Spleen (tissue), 13 donors: ENCODE measurements at places on chromosomes 7 and 10.

GRCh38 chr10:113044016-113044755 lies 94.1 kb downstream of the TCF7L2 start:
- DNase-seq, result no peak

- DNase-seq, result no peak
Measured at GRCh38 chr7:150936018-150936417, 42.1 kb downstream of the KCNH2 start.

DNA sequence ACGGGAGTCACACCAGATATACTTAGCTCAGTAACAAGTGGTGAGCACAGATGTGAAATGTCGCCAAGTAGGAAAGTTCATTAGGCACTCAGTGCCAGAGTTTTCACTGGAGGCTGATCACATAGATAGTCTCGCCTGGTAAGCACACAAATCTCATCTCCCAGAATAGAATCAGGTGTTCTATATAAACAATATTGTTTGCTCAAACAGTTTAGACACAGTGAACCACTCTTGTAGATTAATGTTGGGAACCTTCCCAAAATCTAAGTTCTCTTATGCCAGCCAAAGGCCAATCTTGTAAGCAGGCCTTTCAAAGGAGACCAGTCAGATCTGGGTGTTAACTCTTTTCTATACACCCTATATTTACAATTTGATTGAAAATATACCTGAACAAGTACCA lies 716.5 kb upstream of the GRM3 start:
- DNase-seq, result no peak

DNA sequence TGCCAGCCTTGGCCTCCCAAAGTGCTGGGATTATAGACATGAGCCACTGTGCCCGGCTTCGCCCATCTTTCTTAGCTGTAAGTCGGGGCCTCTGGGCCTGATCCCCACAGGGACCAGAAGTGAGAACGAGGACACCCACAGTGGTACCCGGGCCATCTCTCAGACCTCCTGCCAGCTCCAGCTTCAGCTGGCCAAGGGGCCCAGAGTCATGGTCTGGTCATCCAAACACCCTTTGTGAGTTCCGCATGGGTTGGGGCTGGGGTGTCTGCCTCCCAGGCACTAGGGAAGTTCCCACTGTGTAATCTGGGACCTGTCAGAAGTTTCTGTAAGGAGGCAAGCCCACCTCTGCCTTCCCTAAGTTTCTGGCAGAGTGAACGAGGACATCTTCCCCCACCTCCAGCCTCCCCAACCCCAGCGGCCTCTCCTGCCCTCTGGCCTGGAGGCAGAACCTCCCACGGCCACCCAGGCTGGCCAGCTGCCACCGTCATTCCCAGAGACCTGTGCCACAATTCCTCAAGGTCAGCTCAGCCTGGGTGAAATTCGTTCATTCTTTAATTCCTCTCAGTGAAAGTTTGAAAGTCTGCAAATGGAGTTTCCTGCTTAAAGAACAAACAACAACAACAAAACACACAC lies 19.5 kb upstream of the FOXL3 start:
- peak; percentile 51 for DNase-seq

- DNase-seq, result no peak
Measured at GRCh38 chr10:34102237-34102673, 712.8 kb downstream of the PARD3 start.

DNA sequence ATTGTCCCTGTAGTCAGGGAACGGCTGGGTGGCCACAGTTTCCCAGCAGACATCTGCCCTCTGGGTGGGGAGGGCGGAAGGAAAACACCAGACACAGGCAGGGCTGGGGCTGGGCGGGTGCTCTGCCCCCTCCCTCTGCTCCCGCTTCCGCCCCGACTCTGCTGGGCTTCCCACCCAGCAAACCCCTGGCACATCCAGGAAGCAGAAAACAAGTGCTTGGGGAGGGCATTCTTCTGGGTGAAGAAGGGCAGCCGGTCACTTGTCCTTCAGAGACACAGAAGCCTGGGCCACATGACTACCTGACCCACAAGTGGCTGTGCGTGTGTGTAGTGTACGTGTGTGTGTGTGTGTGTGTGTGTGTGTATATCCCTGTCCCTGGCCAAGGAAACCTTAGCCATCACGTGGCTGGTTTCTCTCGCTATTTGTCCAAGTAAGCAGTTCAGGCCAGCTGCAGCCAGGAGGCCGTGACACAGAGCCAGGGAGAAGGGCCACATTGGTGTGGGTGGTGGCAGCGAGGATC lies 77.9 kb downstream of the ZMIZ1 start:
- peak; percentile 89 for DNase-seq

DNA sequence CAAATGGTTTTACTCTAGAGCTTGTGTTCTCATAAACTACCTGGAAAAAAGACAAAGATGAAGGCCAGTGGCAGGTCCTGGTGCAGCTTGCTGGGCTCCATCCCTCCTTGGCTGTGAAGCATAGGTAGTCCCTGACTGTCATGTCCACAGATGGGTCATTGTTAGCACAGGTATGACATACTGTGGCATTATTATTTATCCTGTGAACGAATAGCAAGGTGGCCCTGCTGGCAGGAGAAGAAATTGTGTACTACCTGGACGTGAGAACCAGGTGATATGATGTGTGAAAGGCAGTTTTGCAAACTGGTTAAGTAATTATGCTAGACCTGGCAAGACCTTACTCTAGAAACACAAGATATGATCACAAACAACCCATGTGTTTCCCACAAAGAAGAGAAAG lies 63.9 kb downstream of the CCDC71L start:
- DNase-seq, result no peak

DNA sequence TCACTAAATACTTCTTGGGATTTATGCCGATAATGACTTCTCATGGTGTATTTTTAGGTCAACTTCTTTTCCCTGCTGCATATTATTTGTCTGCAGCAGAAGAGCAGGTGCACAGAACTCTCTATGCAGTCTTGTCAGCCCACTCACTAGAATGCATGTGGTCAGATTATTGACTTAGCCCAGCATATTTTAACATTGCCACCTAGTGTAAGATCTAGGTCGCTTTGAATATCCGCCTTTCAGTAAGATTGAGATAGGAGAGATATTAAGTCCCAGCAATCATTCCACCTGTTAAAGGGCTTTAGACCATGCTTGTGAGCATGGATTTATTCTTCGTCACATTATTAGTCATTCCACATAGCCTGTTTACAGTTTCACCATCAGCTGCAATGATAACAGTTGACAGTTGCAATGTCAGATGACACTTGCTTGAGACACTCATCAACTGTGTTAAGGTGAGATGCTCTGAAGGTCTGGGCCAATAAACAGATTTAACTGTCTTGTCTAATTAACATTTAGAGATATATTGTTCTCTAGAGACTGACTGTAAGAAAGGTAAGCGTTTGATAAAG lies 491.7 kb downstream of the ARL4A start:
- DNase-seq, result no peak

DNA sequence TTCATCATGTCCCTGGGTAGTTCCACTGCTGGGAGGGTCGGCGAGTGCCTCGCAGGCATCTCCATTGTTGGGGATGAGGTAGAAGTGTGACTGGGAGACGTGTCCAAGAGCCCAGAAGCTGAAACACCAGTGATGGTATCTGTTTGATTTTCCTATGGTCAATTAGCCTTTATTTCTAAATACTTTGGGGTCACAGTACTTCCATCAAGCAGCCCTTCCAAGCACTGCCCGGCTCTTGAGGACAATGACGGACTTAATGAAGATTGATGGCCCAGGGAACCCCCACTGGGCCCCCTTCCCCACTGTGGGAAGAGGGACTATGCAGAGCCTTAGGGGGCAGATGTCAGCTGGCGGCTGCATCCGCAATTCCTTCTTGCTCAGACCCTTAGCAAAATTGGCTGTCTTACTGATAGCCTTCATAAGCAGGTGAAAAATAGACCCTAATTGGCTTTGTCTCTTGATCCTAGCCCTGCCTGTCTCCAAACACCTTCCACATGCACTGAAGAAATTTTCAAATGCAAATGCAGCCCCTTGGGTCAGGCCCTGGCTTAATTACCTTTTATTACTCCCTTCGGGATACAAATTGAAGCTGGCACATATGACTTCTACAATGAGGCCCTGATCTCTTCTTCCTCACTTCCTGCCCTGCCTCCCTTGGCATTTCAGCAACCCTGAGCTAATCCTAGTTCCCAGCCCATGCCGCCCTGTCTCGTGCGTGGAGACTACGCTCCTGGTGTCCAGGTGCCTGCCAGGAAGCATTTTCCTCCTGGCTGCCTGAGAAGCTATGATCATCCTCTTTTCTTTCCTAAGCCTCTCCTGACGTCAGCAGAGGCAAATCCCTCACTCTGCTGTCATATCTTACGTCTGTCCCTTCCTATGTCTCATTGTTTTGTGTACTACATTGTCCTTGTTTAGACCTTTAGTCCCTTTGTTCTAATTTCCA lies 124.5 kb upstream of the GDF10 start:
- no peak for DNase-seq

- peak; percentile 87 for DNase-seq
Measured at GRCh38 chr10:3757638-3758490, 27.1 kb downstream of the KLF6 start.
